Fibroblast of mammary gland (primary cell): ENCODE measurements at places on chromosomes 3 and 15.
A peak's percentile ranks its signal among the peaks of the same experiment; 100 is the strongest.

GRCh38 chr3:159763011-159763601, 225.5 kb upstream of the IL12A start:
- DNase-seq = peak; percentile 85

- no peak for DNase-seq
Observed at GRCh38 chr15:58331560-58331912, 100.3 kb upstream of the LIPC start.

- DNase-seq = no peak
Observed at GRCh38 chr15:74839526-74840395, 3.2 kb downstream of the ULK3 start.

DNA sequence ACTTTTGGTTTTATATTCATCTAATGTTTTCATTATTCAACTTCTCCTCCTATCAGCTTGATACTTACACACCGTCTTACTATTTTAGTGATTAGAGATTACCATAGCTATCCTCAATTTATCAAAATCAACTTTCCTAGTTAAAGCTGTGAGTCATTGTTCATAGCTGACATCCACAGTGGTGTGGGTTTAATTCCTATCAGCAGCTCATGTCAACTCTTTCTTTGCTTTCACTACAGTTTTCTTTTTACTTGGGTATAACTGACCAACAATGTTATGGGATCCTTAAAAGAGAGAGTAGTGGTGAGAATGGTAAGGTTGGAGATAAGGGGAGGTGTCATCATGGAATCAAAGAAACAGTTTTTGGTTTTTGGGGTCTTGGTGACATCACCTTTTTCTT, 112.7 kb downstream of the NFKBIZ start:
- DNase-seq = no peak

- DNase-seq = peak; percentile 69
Observed at GRCh38 chr15:67433495-67434099, 87.3 kb upstream of the C15orf61 start.

GRCh38 chr3:177468331-177468730, 271.0 kb upstream of the TBL1XR1 start:
- DNase-seq = peak; percentile 98

GRCh38 chr3:108036401-108036800, 54.4 kb downstream of the CD47 start:
- peak; percentile 15 for DNase-seq

- no peak for DNase-seq
Observed at GRCh38 chr3:138253609-138254008, 66.5 kb downstream of the ARMC8 start.

DNA sequence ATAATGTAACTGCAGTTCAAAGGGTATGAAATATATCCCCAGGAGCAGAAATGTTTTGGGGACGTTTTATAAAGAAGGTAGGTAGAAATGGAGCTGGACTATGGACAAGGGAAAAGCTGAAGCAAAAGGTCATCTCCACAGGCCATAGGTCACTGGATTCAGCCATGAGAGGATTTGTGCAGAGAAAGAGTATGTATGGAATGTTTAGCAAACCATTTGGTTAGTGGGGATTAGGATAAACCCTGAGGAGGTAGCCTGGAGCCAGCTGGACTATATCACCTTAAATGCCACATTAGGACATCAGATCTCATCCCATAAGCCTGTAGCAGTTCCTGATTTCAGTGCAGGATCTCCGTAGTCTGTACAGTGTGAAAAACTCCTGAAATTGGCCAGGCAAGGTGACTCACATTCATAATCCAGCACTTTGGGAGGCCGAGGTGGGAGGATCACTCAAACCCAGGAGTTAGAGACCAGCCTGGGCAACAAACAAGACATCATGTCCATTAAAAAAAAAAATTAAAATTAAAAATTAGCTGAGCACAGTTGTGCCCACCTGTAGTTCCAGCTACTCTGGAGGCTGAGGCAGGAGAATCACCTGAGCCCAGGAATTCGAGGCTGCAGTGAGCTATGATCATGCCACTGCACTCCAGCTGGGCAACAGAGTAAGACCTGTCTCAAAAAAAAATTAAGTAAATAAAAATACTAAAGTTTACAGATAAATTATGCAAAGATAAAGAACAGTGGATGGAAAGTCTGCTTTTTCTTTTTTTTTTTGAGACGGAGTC, 4.7 kb downstream of the IP6K1 start:
- no peak for DNase-seq

- no peak for DNase-seq
Observed at GRCh38 chr3:99839613-99840012, 22.0 kb downstream of the CMSS1 start.

DNA sequence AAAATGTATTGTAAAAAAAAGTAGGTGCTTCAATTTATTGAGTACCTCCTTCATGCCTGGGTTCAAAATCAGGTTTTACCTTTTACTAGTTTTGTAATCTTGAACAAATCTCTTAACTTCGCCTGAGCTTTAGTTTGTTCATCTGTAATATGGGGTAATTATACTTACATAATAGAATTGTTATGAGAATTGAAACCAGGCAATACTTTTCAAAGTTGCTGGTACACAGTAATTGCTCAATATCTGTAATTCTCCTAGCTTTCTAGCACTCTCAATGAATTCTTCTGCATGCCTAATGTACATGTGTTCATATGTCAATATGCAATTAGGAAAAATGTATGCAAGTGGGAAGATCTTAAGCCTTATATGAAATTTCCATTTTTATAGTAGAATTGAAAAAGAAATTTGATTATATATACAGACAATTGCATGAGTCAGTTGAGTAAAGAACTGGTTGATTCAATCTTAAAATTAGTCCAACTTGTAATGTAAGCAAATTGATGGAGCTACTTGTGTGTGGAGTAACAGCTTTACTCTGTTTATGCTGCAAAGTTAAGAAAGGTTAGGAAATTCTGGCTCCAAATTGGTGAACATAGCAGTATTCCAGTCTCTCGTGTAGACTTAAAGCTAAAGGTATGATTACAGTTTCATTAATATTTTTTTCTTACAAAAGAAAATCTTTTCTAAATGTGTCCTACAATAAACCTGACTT, 4.1 kb downstream of the TNFSF10 start:
- no peak for DNase-seq

- peak; percentile 34 for DNase-seq
Observed at GRCh38 chr3:52481819-52482521, 13.2 kb upstream of the STAB1 start.

- peak; percentile 38 for DNase-seq
Observed at GRCh38 chr3:173750095-173750494, 352.6 kb downstream of the NLGN1 start.

DNA sequence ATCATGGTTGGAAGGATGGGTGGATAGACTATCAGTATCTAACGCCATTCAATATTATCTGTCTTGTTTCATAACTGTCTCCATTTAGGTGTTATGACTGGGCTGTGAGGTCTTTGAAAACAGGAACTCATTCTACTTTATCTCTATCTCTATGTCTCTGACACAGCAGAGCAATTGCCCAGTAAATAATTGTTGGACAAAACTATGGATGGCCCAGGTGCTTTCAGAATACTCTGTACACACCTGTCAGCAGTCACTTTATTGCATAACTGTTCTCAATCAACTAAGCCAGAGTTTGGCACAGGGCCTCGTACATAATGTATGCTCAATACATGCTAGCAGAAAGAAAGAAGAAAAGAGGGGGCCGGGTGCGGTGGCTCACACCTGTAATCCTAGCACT, 210.3 kb downstream of the OPA1 start:
- DNase-seq = no peak

DNA sequence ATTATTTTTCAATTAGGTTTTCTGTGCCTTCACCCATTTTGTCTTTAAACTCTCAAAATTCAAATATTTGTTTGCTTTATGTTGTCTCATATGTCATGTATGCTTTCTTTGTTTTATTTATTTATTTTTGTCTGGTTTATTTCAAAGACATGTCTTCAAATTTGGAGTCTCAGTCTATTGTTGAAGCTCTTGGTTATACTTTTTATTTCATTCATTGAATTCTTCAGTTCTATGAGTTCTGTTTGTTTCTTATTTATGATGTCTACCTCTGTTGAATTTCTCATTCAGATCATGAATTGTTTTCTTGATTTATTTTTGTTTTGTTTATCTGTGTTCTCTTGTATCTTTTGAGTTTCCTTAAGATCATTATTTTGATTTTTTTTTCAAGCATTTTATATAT, 55.6 kb downstream of the AP4E1 start:
- DNase-seq = no peak

DNA sequence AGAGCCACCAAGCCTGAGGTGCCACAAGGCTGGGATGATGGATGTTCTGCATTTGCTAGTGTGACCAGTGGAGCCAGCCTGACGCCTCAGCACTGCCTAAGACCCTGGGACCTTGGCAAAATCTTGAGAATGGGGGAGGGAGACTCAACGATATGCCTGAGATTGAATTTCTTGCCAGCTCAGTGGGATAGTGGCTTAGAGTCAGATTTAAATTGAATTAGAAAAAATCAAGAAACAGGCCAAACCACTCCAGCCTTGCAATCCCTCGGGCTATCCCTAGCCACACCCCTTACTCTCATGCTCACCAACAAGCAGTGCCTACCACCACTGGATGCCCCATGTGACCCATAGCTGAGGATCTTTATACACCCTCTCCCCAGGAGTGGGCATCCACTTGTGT, 18.7 kb upstream of the PDE8A start:
- no peak for DNase-seq

DNA sequence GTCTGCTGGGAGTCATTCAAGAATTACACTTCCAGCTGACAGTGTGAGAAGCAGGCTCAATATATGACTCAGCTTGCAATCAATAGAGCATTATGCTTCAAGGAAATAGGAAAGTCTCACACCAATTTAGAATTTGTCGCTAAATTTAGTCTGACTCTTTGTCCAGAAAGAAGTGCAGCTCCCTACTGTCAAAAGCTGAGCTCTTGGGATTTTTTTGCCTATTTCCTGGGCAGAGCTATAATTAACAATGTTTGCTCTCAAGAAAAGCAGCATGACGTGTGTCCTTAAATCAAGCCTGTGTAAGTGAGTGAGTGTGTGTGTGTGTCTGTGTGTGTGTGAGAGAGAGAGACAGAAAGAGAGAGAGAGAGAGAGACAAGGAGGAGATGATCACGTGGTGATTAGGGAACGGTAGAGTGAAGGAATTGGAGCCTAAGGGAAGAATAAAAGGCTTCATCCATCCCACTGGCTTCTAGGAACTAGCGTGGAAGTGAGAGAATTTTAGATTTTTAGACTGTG, 16.4 kb upstream of the SLC35G2 start:
- DNase-seq = peak; percentile 29

GRCh38 chr15:32775103-32775502, 57.3 kb downstream of the GREM1 start:
- DNase-seq = peak; percentile 12

DNA sequence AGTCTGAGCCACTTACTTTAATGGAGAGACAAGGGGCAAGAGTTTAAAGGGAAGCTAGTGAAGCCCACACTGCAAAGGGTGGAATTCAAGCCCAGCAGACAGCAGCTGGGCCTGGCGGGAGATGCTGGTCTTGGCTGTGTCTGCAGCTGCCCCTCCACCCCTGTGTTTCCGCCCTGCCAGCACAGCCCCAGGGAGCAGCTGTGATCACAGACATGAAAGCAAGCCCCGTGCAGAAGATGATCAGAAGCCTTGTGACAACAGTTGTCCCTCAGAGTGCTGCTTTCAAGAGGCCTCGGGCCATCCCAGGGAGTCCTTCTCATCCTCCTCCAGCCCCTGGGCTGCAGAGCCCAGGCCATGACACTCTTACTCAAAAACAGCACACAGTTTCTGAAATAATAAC, 24.1 kb upstream of the SLC6A1 start:
- no peak for DNase-seq

GRCh38 chr3:124620600-124621063, 109.6 kb upstream of the UMPS start:
- peak; percentile 33 for DNase-seq

DNA sequence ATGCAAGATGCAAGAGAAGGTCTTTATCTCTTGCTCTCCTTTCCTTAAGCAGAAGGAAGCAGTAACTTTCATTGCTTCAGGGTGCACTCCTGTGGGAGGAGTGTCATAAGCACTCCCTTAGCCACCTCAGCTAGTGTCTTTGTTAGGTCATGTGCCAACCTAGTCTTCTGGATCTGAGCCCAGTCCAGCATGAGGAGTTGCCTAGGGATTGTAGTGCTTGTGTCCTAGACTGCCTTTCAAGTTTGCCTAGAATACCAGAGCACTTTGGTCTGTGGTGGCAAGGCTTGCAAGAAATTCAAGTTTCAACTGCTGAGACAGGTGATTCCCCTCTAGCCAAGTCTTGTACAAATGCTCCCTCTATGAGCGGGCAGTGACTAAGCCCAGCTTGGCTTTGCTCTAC, 633.6 kb downstream of the ZNF385D start:
- peak; percentile 0 for DNase-seq

DNA sequence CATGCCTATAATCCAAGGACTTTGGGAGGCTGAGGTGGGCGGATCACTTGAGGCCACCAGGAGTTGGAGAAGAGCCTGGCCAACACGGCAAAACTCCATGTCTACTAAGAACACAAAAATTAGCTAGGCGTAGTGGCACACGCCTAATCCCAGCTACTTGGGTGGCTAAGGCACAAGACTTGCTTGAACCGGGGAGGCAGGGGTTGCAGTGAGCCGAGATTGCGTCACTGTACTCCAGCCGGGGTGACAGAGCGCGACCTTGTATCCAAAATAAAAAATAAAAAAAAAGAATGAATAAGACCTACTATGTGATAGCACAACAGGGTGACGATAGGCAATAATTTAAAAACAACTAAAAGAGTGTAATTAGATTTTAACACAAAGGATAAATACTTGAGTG, 3.5 kb downstream of the XRN1 start:
- no peak for DNase-seq

DNA sequence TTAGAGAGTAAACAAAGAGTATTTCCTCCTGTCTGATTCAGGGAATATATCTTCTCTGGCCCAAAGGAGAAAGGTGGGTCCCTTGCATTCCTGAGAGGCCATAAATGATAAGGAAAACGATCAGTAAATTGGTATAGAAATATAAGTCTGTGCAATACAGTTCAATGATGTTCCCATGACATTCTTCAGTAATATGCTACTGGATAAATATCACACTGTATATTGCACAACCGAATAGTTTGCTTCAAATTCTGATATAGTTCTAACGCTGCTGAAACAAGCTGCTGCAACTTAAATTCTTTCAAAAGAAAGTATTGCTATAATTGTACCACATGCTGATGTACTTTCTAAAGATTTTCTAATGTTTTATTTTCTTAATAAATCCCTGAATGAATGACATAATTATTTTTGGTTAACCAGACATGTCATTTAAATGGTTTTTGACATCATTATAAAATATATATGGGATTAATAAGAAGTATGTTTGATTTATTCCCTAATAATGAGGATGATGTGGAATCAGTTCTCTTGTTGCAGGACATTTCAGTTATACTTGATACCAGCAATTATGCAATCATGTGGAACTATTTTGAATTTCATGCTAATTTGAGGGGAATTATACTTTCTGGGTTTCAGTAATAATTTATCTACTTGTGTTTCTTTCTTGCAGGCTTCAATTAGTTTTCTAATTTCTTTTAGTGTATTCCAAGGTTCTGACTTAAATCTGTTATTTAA, 44.9 kb downstream of the FGF7 start:
- DNase-seq = no peak

GRCh38 chr3:138465925-138466324, 31.5 kb downstream of the ESYT3 start:
- DNase-seq = no peak

GRCh38 chr15:70469651-70470555, 293.5 kb downstream of the UACA start:
- DNase-seq = no peak

- no peak for DNase-seq
Observed at GRCh38 chr3:196477678-196478077, 25.9 kb downstream of the RNF168 start.
